ENCODE measurements at places on chromosomes 11 and 22. TPM values are rescaled to one million over a fixed set of nuclear protein-coding genes. Genes with fewer than 3 reads are reported as not detected.

C11orf16 gene
- not detected for total RNA-seq

KRTAP5-8 gene
- not detected for total RNA-seq

DNA sequence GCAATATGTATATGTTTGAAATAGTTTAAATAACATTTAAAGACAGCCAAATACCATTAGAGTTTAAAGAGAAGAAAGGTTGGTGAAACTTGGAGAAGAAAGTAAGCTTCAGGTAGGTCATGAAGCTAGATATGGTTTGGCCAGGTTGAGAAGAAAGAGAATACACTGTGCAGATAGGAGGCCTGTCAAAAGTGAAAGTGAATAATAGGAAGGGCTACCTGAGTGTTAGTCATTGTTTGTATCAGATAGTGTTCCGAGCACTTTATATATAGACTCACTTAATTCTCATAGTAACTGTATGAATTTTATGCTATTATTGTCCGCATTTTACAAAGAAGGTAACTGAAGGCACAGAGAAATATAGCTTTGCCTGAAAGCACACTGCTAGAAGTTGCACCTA is 56.9 kb downstream of the USP47 start:
- DNase-seq: no peak

DNA sequence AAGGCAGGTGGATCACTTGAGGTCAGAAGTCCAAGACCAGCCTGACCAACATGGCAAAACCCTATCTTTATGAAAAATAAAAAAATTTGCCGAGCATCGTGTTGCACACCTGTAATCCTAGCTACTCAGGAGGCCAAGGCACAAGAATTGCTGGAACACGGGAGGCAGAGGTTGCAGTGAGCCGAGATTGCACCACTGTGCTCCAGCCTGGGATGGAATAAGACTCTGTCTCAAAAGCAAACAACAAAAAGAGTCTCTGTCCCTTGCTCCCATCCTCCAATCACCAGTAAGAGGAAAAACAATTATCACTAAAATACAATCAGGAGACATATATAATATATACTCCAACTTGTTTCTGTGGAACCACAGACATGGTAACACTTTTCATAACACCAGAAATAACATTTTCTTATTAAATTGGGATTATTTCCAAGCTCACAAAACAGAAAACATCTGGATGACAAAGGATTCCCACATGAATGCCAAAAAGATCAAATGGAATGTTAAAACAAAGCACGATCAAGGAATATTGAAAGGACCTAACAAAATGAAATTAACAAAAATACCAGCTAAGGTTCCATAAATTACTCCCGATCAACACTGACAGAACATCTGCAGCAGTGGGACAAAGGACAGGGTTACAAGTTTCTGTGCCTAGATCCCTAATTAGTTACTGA is 15.2 kb downstream of the FCHSD2 start:
- DNase-seq: no peak

DNA sequence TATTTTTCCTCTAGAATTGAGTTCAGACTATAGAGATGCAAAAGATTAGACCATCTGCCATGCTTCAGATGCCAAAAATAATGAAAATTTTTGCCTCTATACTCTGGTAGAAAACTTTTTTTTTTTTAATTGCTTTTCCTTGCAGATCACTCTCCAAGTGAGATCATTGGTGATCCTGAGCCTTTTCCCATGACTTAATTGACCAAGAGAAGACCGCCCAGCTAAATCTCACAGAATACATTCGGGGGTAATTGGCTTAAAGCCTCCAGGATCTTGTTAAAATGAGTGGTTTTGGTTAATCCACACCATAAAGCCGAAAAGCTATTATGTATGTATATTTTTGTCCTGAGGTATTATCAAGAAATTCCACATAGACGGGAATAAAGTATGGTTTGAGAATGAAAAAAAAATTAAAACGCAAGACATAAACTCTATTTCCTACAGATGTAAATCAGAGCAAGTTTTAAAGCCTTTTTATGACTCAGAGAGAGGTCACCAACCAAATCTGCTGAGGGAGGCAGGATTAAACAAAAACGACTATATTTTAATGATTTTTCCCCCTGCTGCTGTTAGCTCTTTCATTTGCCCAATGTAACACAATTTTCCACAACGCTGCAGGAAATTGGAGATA is 64.0 kb downstream of the PARVA start:
- no peak for DNase-seq

- DNase-seq: no peak
Measured at GRCh38 chr11:8263109-8263768, 439 bp downstream of the LMO1 start.

DNA sequence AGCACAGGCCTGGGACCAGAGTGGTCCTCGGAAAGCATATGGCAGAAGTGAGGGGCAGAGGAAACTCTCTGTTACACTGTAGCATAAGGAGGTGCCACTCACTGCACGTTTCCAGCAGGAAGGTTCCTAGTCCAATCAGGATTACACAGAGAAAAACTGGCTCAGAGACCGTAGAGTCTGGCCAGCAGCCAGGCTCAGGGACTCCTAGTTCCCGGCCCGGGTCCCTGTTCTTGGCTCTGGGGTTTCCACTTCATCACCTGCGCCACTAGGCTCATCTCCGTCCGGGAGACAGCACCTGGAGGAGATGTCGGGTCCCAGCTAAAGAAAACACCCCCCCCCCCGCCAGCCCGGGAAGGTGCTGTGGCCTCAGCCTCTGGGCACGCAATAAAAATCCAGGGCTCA is 1.1 kb downstream of the TTLL12 start:
- DNase-seq: no peak

- DNase-seq: peak; percentile 18
Measured at GRCh38 chr22:22397292-22397870, 111.2 kb downstream of the ZNF280B start.

All from kidney epithelial cell (primary cell).